ENCODE measurements at places on chromosomes 2 and 18. TPM values are rescaled to one million over a fixed set of nuclear protein-coding genes. Genes with fewer than 3 reads are reported as not detected.

Gene CD8A
- not detected for total RNA-seq

Gene CD207
- not detected for total RNA-seq

Gene DOK6
- not detected for total RNA-seq

Gene SDC1
- 18.3 TPM for total RNA-seq

Gene VSNL1
- not detected for total RNA-seq

Gene LINC00305
- total RNA-seq, result not detected

Gene GAL3ST2
- total RNA-seq, result not detected

Gene C2orf80
- total RNA-seq, result not detected
